ENCODE measurements at places on chromosomes 5 and 9. TPM values are rescaled to one million over a fixed set of nuclear protein-coding genes. Genes with fewer than 3 reads are reported as not detected.

MCIDAS gene
- 0.31 TPM for total RNA-seq

HIGD2A gene
- 94.5 TPM for total RNA-seq

GRCh38 chr5:144644317-144644716 is 473.6 kb downstream of the KCTD16 start:
- DNase-seq: no peak

GRCh38 chr9:123234853-123235252 is 33.5 kb downstream of the STRBP start:
- no peak for DNase-seq

DNA sequence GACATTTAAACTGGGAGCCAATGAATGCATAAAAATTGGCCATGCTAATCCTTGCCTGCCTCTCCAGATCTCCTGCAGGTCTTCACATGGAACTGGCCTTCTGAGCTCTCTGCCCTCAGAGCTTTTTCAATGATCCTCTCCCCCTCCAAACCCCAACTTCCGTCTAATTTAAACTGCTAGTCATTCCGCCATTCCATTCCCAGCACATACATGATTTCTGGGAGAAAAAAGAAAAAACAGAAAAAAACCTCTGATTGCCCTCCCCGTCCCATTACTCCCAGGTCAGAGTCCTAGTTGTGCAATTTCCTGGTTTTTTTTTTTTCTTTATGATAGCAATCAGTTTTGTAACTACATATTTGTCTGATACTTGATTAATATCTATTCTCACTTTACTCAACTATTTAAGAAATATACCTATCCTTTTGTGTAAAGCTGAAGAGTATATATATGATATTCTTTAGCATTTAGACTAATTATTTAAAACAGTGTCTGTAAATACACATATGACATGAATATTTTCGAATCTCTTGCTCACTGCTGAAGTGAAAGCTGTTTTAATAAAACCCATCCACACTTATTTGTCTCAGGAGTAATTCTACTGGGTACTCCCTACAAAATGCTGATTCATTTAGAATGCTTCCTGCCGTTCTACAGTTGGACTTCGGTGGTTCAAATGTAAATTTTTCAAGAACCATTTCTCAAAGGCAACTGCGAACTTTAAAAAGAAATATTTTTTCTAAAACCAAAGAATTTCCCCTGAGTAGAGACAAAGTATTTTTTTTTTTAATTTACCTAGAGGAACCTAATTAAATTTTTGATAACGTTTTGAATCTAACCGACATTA is 1.6 kb downstream of the HINT1 start:
- DNase-seq: no peak

GRHPR gene
- total RNA-seq: 82.0 TPM

GRCh38 chr9:12819436-12820185 is 44.8 kb downstream of the LURAP1L start:
- DNase-seq: no peak

- no peak for DNase-seq
Measured at GRCh38 chr9:129596541-129597331, 24.2 kb downstream of the C9orf50 start.

GRCh38 chr9:89808756-89809181 is 204.0 kb downstream of the GADD45G start:
- no peak for DNase-seq

DNA sequence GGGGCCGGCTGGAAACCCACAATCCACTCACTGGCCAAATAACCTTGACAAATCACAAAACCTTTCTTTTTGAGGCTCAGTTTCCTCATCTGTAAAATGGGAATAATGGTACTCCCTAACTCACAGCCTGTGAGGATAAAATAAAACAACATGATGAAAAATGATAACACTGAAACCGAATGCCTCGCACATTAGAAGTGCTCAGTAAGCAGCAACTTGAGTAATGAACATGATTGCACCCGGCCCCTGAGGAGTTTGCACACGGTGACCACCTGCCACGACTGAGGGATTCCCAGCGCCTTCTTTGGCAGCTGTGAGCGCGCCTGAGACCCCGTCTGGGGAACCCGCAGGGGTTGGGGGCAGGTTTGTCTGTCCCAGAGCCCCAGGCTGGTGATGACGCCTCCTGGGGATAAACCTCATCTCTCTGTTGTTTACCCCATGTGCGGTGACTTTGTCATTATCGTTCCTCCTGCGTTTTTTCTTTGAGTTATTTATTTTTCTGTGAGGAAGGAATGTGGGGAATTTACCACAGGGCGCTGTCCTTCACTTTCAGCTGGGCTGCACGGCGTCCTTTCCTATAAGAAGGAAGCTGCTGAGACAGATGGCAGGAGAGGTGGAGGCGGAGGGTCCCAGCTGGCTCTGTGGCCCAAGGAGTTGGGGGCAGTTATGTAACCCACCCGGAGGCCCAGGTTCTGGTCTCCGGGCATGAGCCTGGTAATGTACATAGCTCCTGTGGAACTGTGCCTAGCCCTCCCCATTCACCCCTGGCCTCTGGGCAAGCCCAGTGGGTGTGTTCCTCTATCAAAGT is 3.0 kb upstream of the SYNPO start:
- DNase-seq: no peak

DDX46 gene
- 77.2 TPM for total RNA-seq

DNA sequence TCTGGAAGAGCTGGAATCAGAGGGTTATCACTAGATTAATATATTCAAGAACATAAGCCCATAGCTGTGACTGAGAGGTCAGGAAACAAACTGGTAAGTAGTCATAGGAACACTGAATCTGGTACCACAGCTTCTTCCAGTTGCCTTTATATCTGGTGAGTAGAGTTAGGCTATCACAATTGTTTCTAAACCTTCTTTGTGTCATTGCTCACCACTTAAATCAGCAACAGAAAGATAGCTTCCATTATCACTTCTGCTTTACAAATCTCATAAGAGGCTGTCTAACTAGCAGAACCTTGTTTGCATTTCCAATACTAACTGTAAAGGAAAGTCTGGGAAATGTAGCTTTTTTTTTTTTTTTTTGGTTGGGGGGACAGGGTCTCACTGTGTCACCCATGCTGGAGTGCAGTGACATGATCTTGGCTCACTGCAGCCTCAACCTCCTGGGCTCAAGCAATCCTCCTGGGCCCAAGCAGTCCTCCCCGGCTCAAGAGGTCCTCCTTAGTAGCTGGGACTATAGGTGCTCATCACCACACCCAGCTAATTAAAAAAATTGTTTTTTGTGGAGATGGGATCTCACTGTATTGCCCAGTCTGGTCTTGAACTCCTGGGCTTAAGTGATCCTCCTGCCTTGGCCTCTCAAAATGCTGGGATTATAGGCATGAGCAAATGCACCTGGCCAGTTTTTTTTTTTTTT is 22.0 kb downstream of the CDC42SE2 start:
- no peak for DNase-seq

Measured in activated naive CD8-positive, alpha-beta T cell treated with anti-CD3 and anti-CD28 coated beads for 36 hours (primary cell).